Muscle of arm (tissue), 14 donors: ENCODE measurements at places on chromosomes 4 and X.

GRCh38 chr4:83604321-83604720, 68.4 kb downstream of the GPAT3 start:
- DNase-seq = no peak

DNA sequence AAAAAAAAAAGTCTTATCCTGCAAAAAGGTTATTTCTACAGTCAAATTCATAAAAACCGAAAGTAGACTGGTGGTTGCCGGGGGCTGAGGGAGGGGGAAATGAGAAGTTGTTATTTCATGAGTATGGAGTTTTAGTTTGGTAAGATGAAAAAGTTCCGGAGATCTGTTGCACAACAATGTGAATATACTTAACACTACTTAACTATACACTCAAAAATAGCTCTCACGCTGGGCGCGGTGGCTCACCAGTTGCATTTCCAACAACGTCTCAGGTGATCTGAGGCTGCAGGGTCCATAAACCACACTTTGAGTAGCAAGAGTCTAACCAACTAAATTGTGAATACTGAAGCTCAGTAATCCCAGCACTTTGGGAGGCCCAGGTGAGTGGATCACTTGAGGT, 52.4 kb downstream of the ANOS1 start:
- no peak for DNase-seq

GRCh38 chr4:58502839-58503238, 1392.7 kb upstream of the IGFBP7 start:
- no peak for DNase-seq

DNA sequence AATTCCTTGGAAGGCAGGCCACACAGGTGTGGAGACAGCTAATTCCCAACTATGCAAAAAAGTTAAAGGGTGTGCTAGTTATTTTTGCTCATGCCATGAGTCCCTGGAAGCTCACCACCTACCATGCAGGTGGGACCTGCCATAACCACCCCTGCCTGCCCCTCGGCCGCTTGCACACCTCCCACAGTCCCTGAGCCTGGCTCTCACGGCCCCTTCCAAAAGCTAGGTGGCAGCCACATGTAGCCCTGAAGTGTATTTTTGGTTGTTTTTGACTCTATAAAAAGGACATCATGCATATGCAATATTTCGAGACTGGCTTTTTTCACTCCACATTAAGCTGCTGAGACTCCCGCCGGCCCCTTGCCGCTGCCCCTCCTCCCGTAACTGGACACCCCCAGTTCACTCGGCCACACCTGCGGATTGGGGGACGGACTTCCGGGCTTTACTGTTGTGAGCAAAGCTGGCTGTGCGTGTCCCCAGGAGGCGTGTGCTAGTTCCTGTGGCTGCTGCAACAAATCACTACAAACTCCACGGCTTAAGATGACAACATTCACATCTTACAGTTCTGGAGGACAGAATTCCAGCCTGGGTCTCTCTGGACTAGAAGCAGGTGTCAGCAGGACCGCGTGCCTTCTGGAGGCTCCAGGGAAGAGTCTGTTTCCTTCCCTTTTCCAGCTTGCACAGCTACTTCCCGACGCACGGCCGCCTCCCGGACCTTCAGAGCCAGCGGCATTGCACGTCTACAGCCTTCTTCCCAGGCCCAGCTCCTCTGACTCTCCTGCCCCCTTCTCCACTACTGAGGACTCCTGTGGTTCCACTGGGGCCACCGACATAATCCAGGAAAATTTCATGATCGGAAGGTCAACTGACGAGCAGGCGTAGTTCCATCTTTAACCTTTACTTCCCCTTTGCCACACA, 24.8 kb downstream of the ZFYVE28 start:
- DNase-seq = peak; percentile 69

GRCh38 chr4:31408121-31408520, 688.0 kb downstream of the PCDH7 start:
- no peak for DNase-seq

DNA sequence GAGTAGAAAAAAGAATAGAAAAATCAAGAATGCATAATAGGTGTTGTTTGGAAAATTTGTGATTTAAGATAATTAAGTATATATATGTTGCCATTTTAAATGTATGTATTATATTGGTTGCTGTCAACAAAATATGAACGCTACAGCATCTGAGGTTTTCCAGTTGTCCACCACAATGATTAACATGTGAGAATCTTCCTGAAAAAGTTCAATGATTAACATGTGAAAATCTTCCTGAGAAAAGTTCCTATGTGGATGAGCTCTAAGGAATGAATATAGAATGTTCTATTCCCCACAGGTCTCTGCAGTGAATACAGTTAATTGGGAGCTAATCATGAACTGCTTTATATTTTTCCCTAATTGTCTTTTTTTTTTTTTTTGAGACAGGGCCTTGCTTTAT, 214.7 kb downstream of the CBR4 start:
- DNase-seq = no peak

DNA sequence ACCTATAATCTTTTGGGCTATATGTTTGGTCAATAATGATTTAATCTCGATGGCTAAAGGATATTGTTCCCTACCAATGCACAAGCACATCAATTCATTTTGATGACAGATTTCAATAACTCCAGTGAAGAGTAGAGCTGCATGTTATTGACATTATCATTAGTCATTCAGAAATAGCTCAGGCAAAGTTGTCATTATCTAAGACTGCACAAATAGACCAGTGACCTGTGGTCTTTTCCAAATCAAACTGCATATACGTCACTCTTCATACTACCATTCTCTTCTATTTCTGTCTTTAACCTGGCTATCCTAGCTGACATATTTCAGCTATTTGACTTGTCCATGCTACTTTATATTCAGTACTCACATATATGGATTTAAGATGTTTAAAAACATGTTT, 1050.8 kb downstream of the C4orf33 start:
- no peak for DNase-seq

DNA sequence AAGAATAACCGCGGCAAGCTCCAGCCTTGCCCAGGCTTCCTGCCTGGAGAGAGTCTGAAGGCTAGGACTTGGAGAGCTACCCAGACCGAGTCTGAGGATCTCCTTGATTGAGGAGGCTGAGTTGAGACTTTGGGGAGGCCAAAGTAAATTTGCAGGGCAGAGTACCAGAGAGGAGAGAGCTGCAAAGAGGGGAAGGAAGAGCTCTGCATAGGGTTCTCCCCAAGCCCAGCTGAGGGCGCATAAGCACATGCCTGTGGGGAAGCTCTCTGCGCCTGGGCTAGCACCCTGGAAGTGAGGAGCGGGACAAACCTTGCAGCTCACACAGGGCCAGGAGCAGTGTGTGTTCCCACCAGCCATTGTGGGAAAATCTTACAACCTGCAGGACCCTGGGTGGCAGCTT, 56.1 kb downstream of the FAM193A start:
- no peak for DNase-seq

GRCh38 chr4:76194325-76194724, 19.3 kb downstream of the SCARB2 start:
- DNase-seq = no peak

- DNase-seq = no peak
These were observed 15.7 kb downstream of the SUPT20HL2 start for GRCh38 chrX:24298191-24298590.

GRCh38 chr4:3323071-3323481, 30.3 kb downstream of the RGS12 start:
- no peak for DNase-seq

DNA sequence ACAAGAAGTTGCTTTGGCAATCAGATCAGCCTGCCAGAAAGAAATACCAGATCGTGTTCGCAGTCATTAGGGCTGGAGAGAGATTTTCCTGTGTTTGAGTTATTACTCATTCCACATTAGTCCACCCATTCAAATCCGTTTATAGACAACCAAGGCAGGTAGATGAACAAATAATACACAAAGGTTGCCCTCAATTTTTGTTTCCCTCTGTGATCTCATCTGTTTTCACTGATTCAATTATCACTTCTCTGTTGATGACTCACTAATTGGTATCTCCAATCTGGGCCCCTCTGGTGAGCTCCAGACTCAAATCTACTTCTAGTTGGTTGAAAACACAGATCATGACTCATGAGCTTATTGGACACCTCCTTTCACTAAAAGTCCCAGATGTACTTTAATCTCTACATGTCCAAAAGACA, 54.5 kb downstream of the CHM start:
- DNase-seq = no peak

GRCh38 chr4:137387924-137388323, 144.4 kb downstream of the PCDH18 start:
- peak; percentile 51 for DNase-seq

GRCh38 chrX:72041176-72041575, 90.5 kb downstream of the RTL5 start:
- DNase-seq = no peak

DNA sequence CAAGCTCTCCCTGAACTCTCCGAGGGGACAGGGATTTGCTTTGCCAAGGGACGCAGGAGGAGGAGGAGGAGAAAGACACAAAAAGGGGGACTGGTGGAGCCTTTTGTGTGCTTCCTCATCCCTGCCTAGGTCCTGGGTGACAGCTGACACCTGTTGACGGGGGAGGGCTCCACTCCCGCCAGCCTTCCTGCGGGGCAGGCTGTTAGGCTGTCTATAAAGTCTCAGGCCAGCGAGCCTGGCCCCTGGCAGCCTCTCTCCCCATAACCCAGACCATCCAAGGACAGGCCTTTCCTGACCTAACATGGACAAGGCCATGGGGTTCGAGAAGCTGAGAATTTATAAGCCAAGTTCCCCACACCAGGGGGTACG, 832 bp upstream of the EVC2 start:
- DNase-seq = peak; percentile 19

GRCh38 chr4:53921856-53922255, 142.5 kb downstream of the CHIC2 start:
- DNase-seq = no peak

- no peak for DNase-seq
These were observed 5.2 kb downstream of the KCNE5 start for GRCh38 chrX:109619771-109620170.

DNA sequence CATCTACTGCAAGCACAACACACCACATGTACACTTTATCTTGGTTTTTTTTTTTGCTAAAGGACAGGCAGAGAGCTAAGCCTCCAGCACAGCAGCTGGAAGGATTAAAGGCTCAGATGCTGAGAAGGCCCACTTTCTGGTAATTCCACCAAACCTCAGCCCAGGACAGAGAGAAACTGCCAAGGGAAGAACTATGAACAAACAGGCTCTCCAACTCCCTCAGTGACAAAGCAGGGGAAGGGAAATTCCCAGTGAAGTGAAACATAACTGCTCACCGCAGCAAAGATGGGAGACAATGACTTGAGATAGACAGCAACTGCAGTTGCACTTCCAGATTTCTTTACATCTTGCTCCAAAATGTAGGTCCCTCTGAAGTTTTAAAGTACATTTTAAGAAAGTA, 4.8 kb downstream of the PROM1 start:
- no peak for DNase-seq
